GM23248 (cell line): ENCODE measurements at places on chromosomes 6 and 20.

- no peak for DNase-seq
Observed at GRCh38 chr6:73614802-73615201, 39.0 kb downstream of the SLC17A5 start.

DNA sequence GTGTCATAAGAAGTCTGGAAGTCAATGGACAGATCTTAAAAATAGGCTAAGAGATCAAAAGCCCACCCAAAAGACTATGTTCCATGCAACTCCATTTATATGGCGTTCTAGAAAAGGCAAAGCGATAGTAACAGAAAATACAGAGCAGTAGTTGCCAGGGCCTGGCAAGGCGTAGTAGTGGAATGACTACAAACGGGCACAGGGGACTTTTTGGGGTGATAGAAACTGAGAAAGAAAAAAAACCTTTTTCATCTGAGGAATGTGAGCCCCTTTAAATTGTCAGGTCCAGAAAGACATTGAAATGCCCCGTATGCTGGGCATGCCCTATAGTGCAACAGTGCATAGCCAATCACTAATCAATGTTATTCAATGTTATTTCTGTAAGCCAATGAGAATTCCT is 47.2 kb upstream of the FAM50B start:
- DNase-seq: no peak

DNA sequence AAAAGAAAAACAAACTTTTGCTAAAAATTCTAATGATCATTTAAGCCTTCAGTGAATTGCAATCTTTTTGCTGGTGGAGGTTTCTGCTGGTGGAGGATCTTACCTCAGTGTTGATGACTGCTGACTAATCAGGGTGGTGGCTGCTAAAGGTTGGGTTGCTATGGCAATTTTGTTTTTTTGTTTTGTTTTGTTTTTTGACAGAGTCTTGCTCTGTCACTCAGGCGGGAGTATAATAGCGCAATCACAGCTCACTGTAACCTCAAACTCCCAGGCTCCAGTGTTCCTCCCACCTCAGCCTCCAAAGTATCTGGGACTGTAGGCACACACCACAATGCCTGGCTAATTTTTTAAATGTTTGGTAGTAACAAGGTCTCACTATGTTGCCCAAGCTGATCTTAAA is 94.7 kb downstream of the ANKRD6 start:
- peak; percentile 7 for DNase-seq

GRCh38 chr6:105645156-105645555 is 242.3 kb upstream of the PREP start:
- no peak for DNase-seq

DNA sequence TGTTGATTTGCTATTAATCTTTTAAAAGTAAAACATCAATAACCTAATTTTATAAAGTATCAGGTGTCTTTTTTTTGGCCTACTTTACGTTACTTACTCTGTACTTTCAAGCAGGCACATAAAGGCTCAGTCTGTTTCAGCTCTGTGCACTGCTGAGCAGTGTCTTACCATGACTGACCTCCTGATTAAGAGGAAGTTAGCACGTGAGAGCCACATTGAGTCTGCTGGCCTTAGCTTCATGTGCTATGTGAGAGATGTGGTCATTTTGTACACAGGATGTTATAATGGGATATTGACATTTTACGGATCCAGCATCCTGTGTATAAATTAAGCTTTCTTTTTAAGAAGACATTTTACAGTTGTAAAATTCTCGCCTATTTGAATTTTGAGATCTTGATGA is 31.9 kb downstream of the ARID1B start:
- DNase-seq: peak; percentile 81

DNA sequence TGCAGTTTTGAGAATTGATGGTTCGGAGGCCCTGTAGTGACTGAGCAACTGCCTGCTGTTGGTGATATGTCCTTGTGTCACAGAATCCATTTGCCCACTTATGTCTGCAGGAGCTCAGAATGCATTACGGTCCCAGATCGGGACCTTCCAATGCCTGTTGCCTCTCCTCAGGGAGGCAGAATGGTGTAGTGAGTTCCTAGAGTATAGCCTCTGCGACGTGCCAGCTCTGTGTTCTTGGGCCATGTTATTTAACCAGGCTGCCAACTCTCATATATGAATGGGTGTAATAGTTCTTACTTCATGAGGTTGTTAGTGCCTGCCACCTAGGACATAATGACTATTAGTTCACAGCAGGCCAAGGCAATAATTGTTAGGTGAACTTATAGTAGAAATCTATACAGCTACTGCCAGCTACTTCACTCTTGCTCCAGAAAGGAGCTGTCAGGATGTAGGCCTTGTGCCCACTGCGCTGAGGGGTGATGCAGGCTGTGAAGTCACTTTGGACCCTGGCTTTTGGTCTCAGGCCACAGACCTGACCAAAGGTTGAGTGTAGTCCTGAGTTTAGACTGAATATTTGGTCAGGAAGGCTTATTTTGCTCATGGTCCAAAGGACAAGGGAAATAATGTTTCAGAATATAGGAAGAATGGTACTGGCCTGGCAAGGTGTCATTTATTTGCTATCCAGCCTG is 82.1 kb downstream of the ASXL1 start:
- DNase-seq: no peak

GRCh38 chr20:41734506-41734945 is 116.3 kb upstream of the CHD6 start:
- peak; percentile 55 for DNase-seq

DNA sequence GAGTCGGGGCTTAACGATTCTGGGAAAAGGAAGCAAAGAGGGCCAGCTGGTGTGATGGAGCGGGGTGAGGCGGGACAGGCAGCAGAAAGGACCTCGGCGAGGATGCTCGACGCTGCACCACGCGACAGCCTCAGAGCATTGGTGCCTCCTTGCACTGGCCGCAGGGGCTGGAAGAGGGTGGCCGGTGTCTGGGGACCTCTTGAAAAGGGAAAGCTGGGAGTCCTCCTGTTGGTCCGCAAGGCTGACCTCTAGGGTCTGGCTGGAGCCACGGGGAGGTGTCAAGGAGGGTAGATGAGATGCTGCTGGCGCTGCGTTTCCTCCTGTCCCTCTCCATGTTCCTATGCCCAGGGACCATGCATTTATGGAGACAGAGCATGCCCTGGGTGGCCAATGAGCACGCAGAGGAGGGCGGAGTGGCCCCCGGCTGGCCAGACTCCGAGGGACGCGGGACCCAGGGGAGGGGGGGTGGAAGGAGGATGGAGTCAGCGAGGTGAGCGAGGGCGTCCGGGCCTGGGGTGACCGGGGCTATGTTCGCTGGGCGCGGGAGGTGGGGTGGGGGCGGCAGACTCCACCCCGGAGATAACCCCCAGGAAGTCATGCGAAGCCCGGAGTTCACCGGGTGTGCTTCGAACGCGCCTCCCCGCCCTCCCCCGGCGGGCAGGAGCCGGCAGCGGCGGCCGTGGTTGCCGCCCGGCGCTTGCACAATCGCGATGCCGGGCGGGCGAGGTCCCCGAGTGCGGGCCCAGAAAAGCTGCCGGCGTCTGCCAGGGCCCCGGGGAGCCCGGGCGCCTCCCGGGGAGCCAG is at the start of gene CYP24A1:
TSS of gene CYP24A1 (minus strand) at position 334 of the 804 bp plus-strand sequence. CDS start 407 bp downstream, outside the sequence.
- peak; percentile 64 for DNase-seq

DNA sequence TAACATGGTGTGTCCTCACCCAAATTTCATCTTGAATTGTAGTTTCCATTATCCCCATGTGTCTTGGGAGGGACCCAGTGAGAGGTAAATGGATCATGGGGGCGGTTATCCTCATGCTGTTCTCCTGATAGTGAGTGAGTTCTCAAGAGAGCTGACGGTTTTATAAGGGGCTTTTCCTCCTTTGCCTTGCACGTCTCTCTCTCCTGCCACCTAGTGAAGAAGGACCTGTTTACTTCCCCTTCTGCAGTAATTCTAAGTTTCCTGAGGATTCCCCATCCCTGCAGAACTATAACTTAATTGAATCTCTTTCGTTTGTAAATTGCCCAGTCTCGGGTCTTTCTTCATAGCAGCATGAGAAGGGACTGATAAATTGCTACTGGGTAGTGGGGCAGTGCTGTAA is 789.3 kb downstream of the FRK start:
- no peak for DNase-seq
